ENCODE measurements at places on chromosomes 13 and 19.

DNA sequence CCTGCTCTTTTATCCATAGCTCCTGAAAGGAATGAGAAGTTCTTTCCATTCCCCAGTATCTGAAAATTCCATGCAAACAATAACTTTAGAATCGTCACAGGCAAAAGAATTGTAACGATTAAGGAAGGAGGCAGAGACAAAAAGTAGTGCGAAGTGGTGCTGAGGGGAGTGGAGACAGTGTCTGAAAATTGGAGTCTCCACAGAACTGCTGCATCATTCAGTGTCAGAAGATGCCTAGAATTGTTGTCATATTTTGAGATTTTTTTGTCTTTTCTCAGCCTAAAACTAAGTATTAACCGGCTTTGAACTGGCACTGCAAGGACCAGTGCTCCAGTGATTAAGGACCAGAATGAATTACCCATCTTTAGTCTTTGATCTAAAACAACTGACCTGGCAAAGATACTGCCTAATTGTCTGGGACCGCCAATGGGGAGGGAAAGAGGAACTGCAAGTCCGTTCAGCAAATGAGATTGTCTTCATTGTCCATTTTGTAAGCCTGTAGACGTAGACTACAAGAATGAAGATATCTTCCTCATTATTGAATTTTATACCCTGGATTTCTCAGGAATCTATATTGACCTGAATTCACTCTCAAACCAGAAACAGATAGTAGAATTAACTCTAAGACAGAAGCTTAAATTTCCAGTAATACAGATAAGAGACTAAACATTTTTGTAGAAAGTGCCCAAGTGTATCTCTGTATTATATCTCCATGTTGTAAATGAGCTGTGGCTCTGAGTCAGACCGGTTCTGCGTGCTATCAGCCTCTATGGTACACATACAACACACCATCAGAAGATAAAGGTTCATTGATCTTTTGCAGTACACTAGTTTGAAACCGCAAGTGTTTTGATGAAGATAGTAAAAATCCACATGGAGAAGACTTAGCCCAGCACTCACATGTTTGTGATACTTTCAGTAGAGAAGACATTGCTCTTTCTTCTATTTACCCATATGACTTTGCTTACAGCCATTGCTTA lies 293.2 kb downstream of the EFNB2 start:
- DNase-seq, result no peak

DNA sequence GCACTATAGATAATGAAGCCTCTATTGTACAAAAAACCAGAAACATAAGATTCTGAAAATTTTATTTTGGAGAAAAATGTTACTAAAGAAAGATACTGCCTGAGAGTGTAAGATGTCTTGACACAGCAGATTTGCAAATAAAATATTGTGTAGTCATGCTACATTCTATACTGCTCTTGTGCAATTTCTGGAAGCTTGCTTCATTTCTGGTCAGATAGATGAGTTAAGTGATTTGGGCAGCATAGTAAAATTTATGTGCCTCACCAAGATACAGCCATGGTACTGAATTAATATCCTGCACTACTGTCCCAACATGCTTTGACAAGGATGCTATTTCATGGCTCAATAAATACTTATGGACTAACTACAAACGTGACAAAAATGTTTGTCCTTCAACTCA lies 55.1 kb upstream of the STARD13 start:
- no peak for DNase-seq

DNA sequence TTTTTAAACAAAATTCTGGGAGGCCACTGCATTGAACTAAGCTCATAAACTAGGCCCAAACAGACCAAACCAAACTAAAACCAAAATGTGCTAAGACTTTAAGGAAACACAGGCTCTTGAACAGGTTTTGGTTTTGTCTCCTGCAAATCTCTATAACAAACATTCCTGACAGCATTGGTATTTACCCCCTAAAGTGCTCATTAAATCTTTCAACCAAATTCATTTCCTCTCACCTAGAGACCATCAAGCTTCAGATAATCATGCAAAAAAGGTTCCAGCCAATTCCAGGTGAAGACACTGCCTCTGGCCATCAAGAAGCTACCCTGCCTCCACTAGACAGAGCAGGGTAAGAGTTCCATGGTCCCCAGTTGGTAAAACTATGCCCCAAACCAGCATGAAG lies 951.2 kb upstream of the MIR17HG start:
- no peak for DNase-seq

- DNase-seq, result no peak
Measured at GRCh38 chr13:76738616-76739015, 147.6 kb downstream of the KCTD12 start.

DNA sequence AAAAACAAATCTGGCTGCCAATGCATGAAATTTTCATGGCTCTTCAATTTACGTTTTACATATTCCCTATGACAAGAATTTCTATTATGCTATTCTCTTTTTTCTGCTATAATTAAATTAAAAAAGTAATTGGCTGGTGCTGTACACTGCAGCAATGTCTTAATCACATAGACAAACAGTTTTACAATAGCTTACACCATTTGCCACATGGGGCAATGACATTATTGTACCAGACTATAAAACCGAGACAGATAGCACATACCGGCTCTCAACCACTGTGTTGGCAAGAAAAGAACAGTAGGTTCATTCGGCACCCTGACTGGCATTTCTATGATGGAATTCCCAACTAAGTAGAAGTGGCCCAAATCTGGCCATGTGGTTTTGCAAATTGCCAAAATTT lies 67.7 kb downstream of the DACH1 start:
- no peak for DNase-seq

DNA sequence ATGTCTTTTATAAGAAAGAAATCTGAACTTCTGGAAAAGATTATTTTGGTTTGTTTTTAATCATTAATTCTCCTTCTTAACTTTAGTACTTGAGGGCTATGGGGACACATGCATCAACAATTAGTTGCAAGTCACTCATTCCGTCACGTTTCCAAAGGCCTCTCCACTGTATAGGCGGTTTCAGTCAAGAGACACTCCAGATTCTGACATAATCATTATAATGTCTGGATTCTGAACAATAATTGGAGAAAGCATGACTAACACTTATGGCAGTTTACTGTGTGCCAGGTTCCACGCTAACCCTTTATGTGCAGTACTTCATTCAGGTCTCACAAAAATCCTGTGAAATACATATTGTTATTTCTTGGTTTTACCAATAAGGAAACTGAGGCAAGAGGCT lies 71.9 kb downstream of the TNFRSF19 start:
- DNase-seq, result no peak

DNA sequence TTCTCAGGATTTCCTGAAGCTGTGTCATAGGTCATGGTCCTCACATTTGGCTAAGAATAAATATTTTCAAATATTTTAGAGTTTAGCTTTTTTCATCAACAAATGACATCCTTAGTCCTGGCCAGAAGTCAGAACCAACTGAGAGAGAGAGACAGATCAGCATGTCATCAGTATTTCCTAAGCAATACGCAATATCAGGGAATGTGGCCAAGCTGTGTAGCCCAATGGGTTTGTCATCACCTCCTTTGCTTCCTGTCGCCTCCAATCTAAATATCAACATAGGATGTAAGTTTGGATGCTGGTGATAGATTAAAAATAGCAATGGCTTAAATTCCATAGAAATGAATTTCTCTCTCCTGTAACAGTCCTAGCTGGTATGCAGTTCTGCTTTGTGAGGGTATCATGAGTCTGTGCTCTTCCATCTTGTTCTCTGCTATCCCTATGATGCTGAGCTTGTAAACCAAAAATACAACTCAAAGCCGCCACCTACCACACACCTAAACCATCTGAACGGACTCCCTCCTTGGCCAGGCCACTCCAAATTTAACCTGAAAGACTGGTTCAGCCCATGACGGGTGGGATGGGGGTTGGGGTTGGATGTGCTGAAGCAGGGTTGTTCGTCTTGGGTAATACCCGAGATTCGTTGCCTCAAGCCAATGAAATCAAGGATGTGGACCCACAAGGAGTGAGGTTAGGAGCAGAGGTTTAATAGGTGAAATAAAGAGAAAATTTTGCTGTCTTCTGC lies 10.0 kb upstream of the IGSF23 start:
- DNase-seq, result no peak

All from stimulated activated CD4-positive, alpha-beta T cell treated with anti-CD3 and anti-CD28 coated beads, TNF-alpha, amount 100 ng/mL, for 1 hour (primary cell).